ENCODE measurements at places on chromosomes 3 and 15.

DNA sequence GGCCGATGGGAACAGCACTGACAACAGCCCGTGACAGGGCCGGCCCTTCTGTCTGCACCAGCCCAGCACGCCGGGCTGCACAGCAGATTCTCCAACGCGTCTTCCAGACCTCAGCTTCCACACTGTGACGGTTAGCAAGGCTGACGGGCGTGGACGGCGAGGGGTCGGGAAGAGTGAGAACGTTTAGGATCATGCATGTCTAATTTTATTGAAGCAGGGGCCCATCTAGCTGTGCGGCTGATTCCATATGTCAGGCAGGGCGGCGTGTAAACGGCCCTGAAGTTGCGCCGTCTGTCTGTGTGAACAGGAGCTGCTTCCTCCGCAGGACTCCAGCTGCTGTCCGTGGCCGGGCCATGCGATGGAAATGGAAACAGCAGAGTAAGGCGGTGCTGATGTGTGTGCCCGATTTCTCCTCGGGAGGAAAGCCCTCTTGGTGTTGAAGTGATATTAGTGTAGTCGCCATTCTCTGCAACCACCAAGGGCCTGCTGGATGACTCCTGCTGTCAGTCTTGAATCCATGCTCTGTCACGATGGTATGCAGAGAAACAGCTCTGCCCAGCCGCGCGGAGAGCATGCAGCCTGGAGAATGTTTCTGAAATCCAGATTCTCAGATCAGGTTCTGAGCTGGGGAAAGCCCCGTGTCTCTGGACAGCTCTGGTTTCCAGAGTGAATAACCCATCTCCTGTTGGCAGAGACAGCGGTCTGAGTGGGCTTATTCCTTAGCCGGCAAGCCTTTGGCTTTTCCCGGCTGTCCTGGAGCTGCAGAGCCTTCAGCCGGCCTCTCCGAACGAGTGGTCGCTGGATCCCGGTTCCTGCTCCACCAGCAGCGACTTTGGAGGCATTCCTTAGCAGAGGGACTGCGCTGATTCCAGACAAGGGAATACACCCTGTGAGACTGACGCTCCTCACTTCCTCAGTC is 158.1 kb upstream of the UBE3A start:
- no peak for DNase-seq

GRCh38 chr15:98683831-98684230 is 35.5 kb downstream of the IGF1R start:
- DNase-seq: no peak

DNA sequence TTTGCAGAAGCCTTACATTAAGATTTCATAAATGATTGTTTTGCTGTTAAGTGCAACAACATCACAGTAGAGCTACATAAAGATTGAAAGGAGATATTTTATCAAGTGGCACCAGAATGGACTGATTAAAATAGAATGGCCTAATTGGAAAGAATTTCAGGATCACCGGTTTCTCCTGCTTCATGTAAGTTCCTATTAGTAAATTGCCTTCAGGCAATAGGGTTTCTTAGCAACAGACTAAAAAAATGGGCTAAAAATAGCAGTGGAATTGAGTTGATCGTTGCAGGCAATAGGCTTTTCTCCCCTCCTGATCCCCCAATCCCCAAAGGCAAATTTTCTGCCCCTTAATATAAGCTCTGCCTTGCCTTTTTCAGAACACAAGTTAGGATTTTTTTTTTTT is 917 bp downstream of the LNP1 start:
- DNase-seq: no peak

DNA sequence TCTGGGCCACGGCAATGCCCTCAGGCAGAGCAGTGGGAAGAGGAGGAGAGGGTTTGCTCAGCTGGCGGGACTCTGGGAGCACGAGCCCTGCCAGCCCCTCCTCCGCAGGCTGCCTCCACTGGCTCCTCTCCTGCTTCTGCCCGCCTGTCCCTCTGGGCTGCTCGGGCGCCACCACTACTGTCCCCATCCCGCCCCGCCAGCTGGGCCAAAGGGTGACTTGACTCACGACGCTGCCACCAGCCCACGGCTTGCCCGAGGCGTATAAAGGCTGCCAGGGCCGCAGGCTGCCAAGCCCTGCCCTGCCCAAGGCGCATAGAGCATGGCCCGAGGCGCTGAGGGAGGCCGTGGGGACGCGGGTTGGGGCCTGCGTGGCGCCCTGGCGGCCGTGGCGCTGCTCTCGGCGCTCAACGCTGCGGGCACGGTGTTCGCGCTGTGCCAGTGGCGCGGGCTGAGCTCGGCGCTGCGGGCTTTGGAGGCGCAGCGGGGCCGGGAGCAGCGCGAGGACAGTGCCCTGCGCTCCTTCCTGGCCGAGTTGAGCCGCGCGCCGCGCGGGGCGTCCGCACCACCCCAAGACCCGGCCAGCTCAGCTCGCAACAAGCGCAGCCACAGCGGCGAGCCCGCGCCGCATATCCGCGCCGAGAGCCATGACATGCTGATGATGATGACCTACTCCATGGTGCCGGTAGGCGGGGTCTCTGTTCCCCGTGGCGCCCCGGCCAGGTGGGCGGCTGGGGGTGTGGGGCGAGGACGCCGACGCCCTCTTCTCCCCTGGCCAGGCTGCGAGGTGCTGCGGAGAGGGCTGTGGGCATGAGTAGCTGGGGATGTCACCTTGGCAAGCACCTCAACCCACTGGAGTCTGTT is at the start of gene GLDN:
Gene GLDN, plus strand, starts transcription at position 290 of the 861 bp plus-strand sequence. Its CDS starts 30 bp downstream, at position 320.
- DNase-seq: peak; percentile 70

DNA sequence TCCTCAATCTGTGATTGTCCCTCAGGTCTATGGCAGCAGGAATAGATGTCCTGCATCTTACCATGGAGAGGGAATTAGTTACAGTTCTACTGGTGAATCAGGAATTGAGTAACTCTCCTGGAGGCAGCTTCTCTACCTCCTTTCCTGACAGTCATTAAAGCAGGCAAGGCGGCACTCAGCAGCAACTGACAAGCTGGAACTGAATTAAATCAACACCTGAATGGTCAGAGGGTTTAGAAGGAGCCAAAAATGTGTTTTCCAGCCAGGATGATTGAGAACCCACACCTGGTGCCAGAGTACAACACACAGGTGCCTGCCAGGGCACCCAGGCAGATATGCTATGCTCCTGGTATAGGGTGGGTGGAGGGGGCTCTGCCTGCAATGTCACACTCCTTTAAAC is 43.1 kb upstream of the TIPARP start:
- DNase-seq: no peak

DNA sequence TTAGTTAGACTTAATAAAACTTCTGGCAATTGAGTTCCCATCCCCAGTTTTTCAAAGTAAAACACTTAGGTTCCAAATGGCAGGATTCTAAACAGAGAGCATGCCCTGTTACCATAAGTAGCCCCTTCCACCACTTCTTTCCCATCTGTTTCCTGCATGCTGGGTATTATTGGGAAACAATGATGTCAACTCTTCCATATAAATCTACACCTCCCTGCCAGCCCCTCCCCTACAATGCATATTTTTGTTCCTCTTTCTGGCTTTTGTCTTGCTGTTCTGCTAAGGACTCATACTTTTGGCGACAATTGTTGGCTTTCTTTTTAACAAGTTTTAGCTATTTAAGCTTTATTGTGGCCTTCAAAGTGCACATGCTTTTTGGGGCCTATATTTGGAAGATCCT is 11.1 kb downstream of the ARHGAP31 start:
- no peak for DNase-seq

DNA sequence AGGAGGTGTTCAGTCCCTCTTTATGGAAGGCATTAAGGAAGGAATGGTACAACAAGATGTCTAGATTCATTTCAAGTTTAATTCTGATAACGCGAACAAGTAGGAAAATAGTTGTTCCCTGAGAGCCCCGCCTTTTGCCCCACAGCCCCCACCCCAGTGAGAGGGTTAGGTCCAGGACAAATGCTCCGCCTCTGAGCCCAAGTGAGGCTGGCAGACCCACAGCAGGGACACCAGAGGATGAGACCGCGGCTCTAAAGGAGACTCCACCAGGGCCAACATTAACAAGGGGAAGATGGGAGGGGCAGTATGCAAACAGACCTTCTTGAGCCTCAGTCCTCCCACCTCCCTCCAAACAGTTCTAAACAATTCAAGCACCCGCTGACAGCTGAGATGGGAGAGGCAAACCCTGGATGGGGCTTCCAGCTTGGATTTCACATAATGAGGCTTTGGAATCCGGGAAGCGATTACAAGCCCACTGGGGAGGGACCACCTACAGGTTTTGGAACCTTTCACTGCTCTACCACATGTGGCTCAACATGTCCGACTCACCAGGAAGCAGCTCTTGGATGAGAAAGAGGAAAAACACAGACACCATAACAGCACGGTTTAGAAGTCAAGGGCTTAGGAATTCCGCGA is 42.9 kb upstream of the IREB2 start:
- DNase-seq: no peak

- DNase-seq: no peak
Measured at GRCh38 chr15:35886765-35887164, 340.8 kb upstream of the DPH6 start.

GRCh38 chr15:80456517-80457492 is 52.6 kb downstream of the ARNT2 start:
- no peak for DNase-seq

DNA sequence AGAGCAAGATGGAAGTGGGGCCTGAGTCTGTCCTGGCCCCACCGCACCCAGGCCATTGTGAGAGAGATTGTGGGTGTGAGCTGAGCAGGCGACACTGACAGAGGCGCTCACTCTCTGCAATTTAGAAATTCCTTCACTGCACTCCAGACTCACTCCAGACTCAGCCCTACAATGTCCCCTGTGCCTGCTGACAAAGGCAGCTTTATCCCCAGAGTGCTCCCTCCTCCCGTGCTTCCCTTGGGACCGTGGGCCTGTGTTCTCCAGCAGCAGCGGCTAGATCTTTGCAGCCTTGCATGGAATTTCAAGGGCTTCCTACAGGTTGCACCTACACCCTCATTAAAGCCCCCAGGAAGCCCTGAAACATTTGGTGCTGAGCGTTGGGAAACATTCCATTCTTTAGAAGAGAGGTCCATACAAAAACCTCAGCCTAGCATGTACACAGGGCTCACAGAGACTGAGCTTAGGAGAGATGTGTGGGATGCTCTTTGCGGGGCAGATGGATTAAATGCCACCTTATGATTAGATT is 1.3 kb upstream of the IL16 start:
- DNase-seq: no peak

- no peak for DNase-seq
Measured at GRCh38 chr3:44125246-44125645, 116.4 kb upstream of the TOPAZ1 start.

GRCh38 chr3:128334766-128335165 is 131.9 kb downstream of the DNAJB8 start:
- no peak for DNase-seq
